ENCODE measurements at places on chromosomes 7 and 10.

DNA sequence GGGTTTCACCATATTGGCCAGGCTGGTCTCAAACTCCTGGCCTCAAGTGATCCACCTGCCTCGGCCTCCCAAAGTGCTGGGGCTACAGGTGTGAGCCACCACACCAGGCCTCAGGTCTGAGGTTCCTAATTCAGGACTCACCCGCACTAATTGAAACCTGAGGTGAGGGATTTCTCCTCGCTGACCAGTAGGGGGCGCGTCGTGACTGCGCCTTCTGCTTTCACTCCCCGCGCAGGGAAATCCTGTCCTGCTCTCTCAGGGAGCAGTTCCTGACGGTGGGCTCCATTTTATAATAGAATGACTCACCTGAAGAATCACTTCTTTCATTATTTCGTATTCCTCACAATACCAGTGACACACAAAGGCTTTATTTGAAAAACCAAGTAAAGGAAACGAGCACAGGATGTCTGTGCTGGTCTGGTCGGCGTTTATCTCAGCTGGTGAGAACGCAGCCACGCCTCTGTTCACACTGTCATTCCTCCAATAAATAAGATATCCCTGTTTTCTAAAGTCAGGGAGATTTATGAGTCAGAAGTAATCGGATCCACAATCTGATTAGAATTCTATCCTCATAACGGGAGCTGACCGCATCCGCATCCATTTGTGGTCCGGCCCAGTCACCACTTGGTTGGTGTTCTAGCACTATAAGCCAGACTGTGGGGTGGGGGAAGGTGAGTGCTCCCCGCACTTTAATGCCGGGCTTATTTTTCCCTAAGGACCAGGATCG is 35.4 kb downstream of the BAG3 start:
- peak; percentile 92 for DNase-seq

DNA sequence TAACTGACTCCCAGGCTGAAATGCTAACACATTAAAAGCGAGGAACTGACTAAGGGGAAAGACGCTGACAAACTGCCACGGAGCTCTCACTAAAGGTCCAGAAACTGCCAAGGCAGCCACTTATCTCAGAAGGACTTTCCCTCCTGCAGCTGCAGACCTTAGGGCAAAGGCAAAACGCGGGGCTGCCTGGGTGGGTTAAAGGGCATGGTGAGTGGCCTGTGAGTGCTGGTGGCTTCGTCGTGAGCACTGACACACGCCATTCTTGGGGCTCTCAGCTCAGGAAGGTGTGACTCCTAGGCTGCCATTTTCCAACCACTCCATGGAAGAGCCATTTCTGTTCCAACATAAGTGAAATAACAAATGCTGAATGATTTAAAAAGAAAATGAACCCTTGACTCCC is 232.5 kb downstream of the COBL start:
- no peak for DNase-seq

- no peak for DNase-seq
Measured at GRCh38 chr10:124344931-124345330, 73.8 kb downstream of the OAT start.

DNA sequence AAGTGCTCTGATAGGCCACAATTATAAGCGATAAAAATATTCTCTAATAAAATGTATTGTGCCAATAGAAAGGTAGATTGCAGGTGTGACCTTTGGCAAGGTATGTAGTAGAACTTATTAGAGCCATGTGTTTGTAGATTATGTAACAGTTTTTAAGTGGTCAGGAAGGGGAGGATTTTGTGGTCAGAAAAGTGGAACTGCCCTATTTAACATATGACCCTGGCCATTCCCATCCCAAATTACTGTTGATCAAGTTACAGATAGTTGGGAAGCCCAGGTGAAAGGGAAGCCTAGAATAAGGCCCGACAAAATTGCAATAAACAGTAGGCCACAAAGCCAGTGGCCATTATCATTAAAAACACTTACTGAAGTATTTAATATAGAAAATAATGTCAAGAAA is 89.2 kb downstream of the SPAG6 start:
- no peak for DNase-seq

- DNase-seq = no peak
Measured at GRCh38 chr7:83362871-83363550, 200.3 kb upstream of the PCLO start.

GRCh38 chr10:100748231-100749058 is 3.1 kb downstream of the PAX2 start:
- DNase-seq = no peak

DNA sequence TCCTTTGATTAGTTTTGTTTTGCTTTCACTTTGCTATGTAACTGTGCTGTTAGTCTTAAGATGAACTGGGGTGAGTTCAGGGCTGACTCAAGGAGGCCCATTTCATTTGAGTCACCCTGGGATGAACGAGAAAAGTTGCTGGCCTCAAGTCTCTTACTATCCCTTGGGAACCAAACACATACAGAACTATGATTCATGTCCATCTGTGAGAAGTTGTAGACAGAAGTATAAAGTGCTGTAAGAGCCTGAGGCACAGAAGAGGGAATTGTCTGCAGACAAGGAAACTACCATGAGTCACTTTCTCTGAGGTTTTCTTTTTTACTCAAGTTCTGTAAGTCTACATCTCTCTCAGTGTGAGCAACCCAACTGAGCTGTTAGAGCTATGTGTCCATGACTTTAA is 179.8 kb upstream of the CSTF2T start:
- DNase-seq = peak; percentile 64

DNA sequence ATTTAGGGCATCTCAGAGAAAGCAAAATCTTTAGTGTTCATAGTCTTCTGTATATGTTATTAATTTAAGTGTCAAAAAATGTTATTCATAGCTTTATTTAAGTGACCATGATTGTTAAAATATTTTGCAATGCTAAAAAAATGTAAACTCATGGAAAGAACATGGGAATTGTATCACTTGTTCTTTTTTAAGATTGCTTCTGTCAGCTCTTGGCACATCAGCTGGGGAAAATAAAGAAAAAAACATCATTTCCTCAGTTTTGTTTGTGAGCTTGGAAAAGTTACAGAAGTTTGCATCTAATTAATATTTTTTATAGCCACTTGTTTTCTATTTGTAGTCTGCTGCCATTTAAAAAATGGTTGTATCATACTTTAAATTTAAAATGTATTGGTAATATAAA is 285.9 kb upstream of the CSTF2T start:
- no peak for DNase-seq

DNA sequence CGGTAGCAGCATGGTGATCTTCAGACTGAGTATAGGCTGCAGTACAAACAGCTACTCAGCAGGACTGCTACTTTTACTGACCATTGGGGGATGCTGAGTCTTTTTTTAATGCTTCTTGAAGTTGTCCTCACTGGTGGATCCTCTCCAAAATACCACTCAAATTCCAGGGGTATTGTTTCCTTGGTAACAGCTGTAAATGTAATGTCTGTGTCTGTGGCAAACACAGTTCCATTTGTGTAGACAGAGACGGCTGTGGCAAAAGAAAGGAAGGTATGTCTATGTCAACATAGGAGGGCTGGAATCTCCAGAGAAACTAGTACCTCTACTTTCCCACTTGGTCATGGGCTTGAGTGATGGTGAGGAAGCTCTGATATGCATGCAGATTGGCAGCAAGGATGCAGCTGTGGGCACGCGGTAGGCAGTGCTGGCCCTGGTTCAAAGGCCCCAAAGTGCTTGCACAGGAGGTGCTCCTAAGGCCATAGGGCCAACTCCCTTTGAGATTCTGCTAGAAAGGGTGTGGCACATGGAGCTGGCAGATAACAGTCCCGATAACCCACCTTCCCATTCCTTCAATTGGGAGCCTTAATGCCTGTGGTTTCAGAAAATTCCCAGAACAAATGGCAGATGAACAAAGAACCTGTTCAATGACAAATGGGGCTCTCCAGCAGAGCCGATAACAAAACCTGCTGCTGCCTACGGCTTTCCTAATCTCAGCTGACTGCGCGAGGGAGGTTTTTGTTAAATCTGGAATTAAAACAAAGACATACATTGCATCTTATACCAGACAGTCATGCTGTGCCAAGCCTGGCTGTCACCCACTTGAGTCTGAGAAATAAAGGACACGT is 43.0 kb downstream of the PKD1L1 start:
- DNase-seq = no peak

- no peak for DNase-seq
Measured at GRCh38 chr10:48491392-48492139, 113.3 kb downstream of the ARHGAP22 start.

GRCh38 chr10:119431034-119431772 is 111.3 kb downstream of the RGS10 start:
- DNase-seq = no peak

- no peak for DNase-seq
Measured at GRCh38 chr10:7967035-7967434, 87.5 kb upstream of the GATA3 start.

- no peak for DNase-seq
Measured at GRCh38 chr10:930625-931325, 730 bp downstream of the LARP4B start.

GRCh38 chr10:6624392-6624791 is 44.3 kb upstream of the PRKCQ start:
- DNase-seq = no peak

GRCh38 chr10:29634105-29634504 is 666 bp downstream of the SVIL start:
- DNase-seq = no peak

DNA sequence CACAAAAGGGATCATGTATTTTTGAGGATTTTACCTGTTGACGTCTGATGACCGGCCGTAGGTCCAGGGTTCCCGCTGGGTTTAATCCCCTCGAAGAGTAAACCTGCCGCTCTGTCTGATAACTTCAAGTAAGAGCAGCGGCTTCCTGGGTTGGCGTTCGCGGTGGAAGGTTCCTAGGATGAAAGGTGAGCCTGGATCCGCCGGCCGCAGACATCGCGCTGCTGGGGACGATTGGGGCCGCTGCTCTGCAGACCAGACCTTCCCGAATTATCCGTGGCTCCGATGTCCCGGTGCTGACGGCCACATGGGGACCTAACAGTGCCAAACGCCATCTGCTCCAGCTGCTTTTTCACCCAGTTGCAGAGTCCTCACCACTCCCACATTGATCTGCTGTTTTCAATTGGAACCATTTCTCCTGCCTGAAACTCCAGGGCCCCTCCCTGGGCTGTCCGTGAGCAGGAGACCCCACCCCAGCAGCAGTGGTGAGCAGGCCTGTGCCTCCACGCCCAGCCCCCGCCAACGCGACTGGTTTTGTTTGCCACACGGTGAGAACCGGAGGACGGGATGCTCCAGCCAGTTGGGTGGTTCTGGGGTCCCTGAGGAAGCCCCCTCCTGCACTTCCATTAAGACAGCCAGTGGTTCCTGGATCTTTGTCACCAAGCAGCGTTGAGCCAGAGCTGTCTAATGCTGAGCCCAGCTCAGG is 12.2 kb upstream of the AP5Z1 start:
- no peak for DNase-seq

DNA sequence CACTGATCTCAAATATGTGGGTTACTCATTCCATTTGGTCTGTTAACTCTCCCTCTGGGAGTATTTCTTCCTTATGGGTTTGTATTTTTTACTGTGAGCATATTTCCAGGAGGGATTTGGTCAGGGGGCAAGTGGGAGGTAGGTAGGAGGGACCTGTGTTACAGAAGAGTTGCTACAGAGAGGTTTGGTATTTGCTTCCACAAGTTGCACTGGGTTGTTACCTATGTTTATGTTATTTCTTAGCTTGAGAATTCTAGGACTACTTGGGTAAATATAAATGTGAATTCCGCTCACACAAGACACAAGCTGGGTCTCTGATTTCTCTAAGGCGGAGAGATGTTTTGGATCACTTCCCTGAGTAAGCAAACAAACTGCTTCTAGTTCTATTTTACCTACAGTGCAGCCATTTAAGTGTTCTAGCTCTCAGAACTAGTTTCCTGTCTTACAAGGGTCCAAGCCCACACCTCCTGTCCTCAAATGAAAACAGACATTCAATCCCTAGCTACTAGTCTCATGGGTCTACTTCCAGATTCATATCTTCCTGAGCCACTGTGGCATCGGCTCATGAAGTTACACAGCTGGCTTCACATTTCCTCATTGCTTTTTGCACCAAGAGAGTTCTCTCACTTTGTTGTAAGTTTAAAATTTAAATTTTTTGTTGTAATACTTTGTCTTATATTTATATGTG is 75.4 kb upstream of the PPP1R3C start:
- no peak for DNase-seq

- DNase-seq = no peak
Measured at GRCh38 chr7:136070736-136071505, 93.8 kb upstream of the MTPN start.

DNA sequence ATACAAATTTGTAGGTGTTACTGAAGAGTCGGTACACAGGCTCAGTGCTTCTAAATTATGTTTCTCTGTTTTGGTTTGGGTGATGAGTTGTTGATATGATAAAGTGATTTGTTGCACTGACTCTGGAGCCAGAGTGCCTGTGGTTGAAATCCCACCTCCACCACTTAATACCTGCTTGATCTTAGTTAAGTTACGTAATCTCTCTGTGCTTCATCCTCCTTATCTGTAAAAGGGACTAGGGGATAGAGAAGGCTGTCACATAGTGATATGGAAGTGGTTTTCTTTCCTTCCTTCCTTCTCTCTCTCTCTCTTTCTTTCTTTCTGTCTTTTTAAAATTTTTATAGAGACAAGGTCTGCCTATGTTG is 664 bp upstream of the HPS6 start:
- no peak for DNase-seq

- no peak for DNase-seq
Measured at GRCh38 chr7:117047496-117047895, 94.2 kb downstream of the ST7 start.

DNA sequence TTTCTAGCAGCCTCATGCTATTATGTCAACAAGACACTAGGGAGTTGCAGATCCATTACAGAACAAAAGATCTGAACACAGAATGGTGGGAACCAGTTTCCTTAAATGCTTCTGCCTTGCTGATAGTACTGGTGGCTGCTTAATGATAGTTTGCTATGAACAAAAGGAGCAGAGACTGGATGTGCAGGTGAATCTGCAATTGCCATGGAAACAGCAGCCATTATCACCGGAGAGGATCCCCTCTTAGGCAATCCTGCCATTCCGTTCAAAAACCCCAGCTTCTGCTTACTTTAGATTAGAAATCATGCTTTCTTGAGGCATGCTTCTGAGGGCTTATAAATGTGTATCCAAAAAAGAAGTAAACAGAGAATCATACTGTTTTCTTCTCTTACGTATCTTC is 80.0 kb upstream of the PRKAR2B start:
- DNase-seq = no peak

DNA sequence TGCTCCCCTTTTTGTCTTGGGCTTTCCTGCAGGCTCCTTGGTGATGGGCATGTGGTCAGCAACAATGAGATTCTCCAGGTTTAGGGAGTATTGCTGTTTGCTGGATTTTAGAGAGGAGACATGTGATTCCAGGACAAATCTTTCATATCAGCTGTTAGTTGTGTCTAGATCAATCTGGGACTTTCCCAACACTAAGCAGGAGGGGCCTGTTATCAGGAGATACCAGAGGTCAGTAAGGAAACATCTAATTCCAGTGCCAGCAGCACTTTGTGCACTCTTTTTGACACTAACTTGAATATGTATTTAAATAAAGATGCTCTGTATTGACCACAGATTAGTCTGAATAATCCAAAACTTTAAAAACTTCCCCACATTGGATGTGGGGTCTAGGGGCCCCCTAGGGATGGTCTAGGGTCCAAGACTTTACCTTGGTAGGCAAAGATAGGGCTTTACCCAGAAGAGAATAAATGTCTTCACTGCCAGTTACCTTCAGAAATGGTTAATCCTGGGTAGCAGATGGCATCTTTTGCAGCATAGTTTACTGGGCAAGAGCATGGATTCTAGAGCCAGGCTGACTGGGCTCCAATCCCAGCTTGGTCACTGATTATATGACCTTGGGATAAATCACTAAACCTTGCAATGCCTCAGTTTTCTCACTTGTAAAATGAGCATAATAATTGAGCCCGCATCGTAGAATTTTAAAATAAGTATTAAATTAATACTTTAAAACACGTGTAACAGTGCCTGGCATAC is 6.4 kb upstream of the FIGNL1 start:
- no peak for DNase-seq

GRCh38 chr7:77753173-77753572 is 45.1 kb downstream of the TMEM60 start:
- no peak for DNase-seq
